ENCODE measurements at places on chromosomes 5 and 9.
A peak's percentile ranks its signal among the peaks of the same experiment; 100 is the strongest.

- no peak for DNase-seq
Measured at GRCh38 chr5:150064681-150065220, 21.6 kb downstream of the CSF1R start.

DNA sequence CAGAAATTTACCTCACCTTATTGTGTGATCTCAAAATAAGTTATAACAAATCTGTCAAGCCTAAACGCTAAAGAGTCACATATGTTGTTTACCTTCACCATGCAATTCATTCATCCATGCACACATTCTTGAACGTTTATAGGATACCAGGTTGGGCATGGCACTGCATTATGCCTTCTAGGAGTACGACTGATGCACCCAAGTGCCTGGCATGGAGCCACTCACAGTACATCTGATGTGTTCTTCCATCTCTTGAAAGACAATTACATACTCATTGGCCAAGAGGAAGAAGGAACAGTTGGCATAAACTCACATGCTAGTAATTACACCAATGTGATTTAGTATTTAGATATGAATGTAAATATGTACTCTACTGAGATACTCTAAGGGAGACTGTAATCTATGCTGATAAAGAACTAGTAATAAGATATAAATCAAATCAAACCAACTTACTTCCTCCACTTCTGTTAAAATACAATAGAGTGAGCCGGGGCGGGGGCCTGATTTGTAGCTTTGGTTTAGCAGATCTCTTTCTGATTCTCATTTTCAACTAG is 90.7 kb downstream of the LPAR1 start:
- no peak for DNase-seq

DNA sequence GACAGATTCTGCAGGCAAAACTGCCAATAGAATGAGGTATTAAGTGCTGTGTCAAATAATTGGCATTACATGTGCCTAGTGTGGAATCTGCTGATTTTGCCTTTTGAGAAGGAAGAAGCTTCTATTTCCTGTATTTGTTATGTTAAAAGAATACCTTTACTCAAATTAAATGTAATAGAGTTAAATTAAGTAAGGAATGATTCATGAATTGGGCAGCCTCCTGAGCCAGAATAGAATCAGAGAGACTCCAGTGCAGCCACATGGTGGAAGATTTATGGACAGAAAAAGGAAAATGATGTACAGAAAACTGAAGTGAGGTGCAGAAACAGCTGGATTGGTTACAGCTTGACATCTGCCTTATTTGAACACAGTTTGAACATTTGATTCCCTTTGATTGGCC is 464.4 kb upstream of the SEMA6A start:
- no peak for DNase-seq

DNA sequence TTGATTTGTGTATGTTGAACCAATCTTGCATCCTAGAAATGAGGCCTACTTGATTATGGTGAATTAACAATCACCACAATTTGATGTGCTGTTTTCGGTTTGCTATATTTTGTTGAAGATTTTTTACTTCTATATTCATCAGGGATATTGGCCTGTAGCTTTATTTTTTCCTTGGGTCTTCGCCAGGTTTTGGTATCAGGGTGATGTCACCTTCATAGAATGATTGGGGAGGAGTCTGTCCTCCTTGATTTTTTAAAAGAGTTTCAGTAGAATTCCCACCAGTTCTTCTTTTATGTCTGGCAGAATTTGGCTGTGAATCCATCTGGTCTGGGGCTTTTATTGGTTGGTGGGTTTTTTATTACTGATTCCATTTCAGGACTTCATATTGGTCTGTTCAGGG is 115.2 kb downstream of the CPLANE1 start:
- DNase-seq = no peak

GRCh38 chr9:100498592-100498991 is 25.6 kb downstream of the TMEFF1 start:
- DNase-seq = no peak

GRCh38 chr5:106288979-106289378 is 1381.8 kb downstream of the EFNA5 start:
- DNase-seq = no peak

- no peak for DNase-seq
Measured at GRCh38 chr5:126718236-126718868, 58.6 kb upstream of the LMNB1 start.

- no peak for DNase-seq
Measured at GRCh38 chr9:124894741-124895170, 32.8 kb downstream of the ARPC5L start.

DNA sequence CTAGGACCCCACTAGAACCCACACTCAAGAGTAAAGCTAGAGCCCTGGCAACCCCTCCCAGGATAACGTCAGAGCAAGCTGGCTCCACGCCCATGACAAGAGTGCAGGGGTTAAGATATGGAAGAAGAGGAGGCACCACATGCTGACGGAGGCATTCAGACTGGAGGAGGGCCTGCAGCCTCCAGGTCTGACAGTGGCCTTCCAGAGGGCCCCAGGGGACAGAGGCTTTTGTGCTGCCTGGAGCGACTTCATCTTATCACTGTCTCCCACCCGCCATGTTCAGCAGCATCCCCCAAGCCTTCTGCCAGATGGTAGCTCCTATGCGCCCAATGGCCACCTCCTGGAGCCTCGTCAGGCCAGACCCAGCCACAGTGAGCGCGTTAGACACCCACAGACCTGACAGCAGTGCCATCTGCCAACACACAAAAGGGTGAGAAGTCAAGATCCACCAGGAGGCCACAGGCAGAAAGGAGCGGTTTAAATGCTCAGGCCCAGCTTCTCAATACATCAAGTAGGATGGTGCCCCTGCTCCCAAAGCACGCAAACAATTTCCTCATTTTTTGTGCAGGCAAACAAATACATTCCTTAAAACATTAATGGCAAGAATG is 65.8 kb downstream of the C5orf15 start:
- no peak for DNase-seq

GRCh38 chr5:174614500-174615135 is 109.8 kb upstream of the MSX2 start:
- DNase-seq = no peak

DNA sequence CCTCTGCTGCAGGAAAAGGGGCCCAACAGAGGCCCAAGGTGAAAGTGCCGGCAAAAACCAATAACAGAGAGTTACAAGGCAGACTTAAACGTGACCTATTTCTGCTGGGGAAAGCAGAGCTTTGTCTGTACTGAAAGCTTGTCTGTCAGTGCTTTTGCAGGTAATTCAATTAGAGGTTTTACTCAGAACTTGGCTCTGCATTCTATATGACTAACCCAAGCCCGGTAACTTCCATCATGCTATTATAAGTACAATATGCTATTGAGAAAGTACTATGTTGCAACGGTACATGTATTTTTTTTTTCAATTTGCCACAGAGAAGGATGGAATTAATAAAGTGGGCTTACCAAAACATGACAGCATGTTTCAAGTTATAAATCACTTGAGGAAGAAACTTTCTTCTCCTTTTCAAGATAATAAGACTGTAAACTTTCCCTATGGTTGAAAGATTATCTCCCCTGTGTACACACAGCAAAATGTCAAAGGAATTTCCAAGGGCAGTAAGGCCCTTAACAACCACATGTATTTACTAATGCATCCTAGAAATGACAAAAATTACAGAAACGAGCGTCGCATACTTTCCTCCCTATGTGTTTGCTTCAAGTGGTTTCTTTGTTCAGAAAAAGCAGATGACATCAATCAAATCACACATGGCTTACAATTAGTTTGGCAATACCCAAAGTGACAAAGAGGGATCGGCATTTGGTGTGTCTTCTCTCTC is 282.4 kb downstream of the EFNA5 start:
- DNase-seq = no peak

DNA sequence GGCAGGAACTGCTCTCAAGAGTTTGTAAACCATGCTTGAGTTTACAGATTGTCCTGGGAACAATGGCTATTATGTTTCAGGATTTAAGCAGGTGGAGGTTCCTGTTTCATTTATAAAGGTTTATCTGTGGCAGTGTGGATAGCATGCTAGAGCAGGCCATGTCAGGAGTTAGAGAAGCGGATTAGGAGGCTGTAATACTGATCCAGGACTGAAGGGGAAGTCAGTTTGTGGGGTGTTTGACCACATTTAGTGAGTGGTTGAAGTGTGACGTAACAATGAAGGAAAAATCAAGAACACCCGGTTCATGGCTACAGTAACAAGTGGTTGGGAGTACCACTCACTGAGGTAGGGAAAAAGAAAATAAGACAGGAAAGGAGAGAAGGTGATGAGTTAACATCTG is 299.0 kb downstream of the TLR4 start:
- DNase-seq = no peak

DNA sequence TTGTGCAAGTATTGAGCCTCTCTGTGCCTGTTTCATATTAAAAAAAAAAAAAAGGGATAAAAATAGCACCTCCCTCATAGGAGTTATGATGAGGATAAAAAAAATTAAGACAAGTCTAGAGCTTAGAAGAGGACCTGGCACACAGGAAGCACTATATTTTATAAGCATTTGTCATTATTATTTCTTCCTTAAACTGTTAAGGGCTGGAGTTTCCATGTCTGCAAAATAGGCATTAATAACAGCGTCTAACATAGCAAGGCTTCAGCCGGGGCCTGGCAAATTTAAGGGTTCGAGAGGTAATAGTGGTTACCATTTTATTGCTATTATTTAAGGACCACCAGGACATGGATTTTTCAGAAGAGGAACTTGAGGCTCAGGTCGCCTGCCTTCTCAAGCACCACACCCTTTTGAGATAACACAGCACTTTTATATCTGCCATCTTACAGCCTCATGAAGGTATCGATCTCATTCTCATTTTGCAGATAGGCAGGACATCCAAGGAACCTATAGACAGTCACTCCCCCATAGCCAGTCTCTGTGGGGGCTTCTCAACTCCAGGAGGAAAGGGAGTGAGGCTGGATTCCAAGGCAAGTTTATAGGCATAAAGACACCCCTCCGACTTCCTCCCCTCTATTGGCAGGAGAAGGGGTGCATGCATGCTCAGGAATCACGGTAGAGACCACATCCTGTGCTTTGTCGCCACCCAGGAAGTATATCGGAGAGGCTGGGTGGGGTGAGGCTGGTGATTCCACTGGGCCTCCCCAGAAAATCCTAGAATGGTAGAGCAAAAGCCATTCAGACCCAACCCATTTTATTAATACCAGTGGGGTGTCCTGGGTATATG is 2.4 kb downstream of the ANXA6 start:
- DNase-seq = peak; percentile 31

Measured in activated T-helper 9 cell treated with anti-CD3 and anti-CD28 coated beads, Interleukin-2, amount 50 U/mL, for 16 hours (primary cell).